A549 treated with Mapracorat at 1 μM for 4 hours (cell line): ENCODE measurements at places on chromosomes 11 and 22. TPM values are rescaled to one million over a fixed set of nuclear protein-coding genes. Genes with fewer than 3 reads are reported as not detected.

The MADD gene
- total RNA-seq: 20.8 to 22.4 TPM (median 21.5 TPM) in 5 replicates

The OR10G7 gene
- not detected in 5 replicates for total RNA-seq

The CHRNA10 gene
- total RNA-seq: 0.76 to 1.5 TPM (median 1.1 TPM) in 5 replicates

The FGF4 gene
- total RNA-seq: not detected in 5 replicates

The CHRM1 gene
- 0.06 to 0.21 TPM (median 0.10 TPM) in 5 replicates for total RNA-seq

The CHST1 gene
- 1.3 to 2.0 TPM (median 1.8 TPM) in 5 replicates for total RNA-seq

The TRIM48 gene
- total RNA-seq: not detected in 5 replicates

The OR4A16 gene
- not detected in 5 replicates for total RNA-seq
